ENCODE measurements at places on chromosomes 13 and 19. TPM values are rescaled to one million over a fixed set of nuclear protein-coding genes. Genes with fewer than 3 reads are reported as not detected.

ALOX5AP gene
- 3.8 TPM for polyA plus RNA-seq

GRCh38 chr13:32955881-32956594 lies 60.2 kb upstream of the KL start:
- DNase-seq, result no peak

EGLN2 gene
- 44.9 TPM for polyA plus RNA-seq

DNA sequence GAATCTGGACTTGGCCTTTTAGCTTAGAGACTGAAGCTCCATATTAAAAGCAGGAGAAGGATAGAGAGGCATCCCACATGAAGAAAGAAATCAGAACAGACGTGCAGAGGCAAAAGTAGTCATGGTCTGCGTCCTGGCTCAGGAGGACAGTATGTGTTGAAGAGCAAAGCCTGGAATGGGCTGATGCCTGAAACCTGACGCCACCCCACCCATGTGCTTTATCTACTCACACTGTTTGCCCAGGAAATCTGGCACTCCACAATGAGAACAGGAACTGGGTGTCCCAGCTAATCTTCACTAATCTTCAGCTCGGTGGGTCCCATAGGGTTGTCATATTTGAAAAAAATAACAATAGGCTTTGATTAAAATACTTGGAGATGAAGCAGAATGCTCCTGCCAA lies 549.0 kb upstream of the GPC6 start:
- DNase-seq, result no peak

DNA sequence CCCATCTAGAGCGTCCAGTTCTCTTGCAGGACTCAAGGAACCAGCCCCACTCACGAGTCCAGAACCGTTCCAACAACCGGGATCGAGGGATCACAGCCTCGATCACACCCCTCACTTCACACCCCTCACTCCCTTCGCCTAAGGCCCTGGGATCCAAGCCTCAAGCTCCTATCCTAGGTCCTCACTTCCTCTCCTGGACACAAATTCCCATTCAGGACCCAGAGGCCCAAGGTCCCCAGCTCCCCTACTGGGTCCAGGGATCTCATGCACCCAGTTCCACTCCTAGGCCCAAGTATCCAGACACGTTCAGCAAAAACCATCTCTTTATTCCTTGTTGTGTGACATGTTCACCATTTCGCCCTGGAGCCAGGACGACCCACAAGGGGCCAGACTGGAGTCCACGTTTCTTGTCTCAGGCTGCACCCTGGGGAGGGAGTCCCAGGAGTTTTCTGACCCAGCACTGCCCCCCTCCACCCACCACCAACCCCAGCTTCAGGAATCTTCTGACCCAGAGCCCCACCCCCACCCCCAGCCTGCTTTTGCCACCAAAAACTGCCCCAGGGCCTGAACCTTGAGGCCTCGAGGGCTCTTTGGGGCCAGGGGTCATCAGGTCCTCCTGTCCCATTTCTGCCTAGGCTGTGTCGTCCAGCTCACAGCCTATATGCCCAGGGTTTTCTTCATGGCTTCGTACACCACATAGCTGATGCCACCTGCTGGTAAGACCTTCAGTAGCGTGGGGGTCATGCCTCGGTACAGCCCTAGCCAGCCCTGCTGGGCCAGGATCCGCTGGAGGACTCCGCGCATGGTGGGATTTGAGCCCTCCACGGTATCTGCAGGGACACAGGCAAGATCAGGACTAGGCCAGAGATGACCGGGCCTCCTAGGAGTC lies 1.4 kb upstream of the KHSRP start:
- DNase-seq, result peak; percentile 16

DNA sequence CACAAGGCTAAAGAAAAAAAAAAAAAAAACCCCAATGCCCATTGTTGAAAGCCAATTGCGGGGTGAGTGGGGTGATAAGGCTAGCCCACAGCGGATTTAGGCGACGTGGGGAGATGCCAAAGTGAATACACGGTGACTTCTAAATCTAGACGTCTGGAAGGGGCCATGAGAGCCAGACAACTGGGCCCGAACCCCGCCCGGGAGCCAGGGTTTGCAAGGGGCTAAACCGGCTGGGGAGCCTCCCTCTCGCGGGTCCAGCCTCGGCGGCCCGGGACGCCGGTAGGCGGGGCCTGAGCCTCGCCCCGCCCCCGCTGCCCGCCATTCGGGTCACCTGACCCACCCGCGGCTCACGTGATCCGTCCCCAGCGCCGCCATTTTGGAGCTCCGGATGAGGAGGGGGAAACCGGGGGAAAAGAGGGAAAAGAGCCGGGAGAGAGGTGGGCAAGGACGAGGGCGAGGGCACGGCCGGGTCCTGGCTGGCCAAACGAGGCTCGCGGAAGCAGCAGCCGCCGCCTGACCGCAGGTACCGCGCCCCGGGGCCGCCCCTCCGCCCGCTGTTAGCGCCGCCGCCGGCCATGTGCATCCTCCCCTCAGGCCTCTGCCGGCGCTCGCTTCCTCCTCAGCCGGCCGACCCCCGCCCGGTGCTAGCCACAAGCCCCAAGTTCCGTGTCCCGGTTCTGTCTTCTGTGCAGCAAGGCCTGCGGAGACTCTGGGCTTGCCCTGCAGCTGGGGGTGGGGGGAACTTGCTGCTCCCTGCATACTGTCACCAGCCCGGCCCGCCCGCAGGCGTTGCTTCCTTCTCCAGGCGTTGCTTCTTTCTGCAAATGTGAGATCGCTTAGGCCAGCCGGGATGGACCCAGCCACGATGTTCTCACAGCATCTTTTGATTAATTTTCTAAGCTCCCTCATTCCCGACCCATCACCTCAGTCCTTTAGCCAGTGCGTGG lies at the start of gene ZNF507:
TSS of gene ZNF507 (plus strand) at position 350 of the 947 bp plus-strand sequence. CDS start 7,221 bp downstream, outside the sequence.
- DNase-seq, result peak; percentile 75

GRCh38 chr13:114152831-114153371 lies 20.5 kb upstream of the RASA3 start:
- no peak for DNase-seq

BIVM gene
- 35.4 TPM for polyA plus RNA-seq

NTF4 gene
- polyA plus RNA-seq, result not detected

GRCh38 chr13:91644806-91645205 lies 246.4 kb downstream of the GPC5 start:
- no peak for DNase-seq

GRCh38 chr13:28684257-28684656 lies 25.3 kb downstream of the POMP start:
- DNase-seq, result no peak

GRCh38 chr19:44698492-44699201 lies at the start of gene CEACAM16:
Gene CEACAM16 (plus strand): TSS chr19:44699151. CDS start chr19:44701457, 2,306 bp downstream.
- no peak for DNase-seq

DNA sequence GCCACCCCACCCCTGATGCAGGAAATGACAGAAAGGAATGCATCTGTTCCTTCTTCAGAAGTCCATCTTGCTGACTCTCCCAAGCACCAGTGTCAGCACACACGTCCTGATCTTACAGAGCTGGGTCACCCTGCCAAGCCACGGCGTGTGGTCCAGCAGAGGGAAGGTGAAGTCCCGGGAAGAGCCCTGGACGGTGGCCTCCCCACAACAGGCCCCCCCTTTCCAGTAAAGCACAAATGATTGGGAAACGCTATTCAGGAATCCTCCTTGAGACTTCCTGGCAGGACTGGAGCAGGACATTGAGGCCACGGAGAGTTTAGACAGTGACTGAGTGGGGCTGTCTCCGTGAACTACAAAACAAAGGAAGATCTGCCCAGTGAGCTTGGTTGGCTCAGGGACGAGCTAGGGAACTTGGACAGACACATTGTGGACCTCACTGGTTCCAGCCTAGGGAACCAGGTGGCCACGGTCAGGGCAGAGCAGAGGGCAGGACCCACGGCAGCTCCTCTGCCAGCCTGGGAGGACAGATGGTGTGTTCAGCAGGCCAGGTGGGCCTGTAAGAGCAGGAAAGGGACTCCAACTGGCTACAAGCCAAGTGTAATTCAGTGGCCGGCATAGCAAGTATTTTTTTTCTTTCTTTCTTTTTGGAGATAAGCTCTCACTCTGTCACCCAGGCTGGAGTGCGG lies 41.7 kb downstream of the ELL start:
- no peak for DNase-seq

DNA sequence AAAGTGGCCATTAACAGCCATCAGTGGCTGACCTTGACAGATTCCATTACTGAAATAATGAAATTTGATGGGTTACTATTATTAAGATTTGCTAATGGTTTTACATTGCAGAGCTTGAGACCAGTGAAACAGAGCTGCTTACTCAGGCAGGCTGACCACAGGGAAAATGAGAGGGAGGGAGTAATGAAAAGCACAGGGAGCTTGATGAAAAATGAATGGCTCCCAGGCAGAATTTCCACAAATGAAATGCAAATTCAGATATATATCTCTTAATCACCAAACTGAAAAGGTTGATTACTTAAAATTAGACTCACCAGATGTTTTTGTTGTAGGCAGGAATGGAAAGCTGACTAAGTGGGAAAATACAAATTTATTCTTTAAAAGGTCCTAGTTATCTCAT lies 36.1 kb downstream of the HTR2A start:
- DNase-seq, result no peak

ADGRE2 gene
- 1.4 TPM for polyA plus RNA-seq

GRCh38 chr13:77811381-77811780 lies 107.2 kb downstream of the EDNRB start:
- no peak for DNase-seq

Data from muscle of arm (tissue), 14 donors.